HuH-7 (cell line): ENCODE measurements at places on chromosomes 6 and 20.

DNA sequence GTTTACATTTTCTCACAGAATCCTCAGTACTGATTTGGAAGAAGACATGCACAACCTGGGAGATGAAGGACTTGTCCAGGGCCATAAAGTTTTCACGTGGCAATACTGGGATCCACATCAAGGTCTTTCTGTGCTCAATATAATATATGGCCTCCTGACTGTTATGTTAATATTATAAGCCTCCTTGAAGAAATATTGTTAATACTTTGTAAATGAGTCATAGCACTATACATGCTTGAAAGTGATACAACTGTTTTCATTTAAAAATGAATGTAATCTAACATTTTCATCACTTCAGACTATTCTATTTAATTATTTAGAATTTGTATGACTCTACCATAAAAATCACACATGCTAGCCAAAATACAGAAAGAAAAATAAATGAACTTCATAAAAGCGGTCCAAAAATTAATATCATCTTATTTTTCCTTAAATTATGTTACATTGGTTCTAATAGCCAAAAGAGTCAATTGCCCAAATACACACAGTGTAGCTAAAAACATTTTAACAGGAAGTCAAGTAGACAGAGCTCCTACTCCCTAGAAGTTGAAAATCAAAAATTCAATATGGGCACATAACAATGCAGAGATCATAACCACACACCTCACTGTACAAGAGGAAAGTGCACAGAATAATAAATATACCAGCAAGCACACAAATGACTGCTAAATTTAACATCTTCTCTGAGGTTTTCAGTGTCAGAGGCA is 188.0 kb upstream of the HDDC2 start:
- no peak for DNase-seq

DNA sequence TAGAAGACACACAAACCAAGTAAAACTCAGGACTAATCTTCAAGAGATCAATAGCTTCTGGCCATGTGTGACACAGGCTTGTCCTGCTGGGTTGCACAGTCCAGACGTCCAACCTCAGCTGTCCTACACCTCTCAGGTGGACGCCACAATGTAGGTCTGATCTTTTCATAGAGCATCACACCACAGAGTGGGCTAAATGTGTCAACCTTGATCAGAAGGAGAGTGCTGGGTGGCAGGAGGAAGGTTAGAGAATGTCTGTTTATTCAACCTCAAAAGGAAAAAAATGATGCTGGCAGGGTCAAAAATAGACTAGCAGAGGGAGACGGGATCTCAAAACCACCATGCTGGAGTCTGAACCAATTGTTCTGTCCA is 41.7 kb downstream of the GFOD1 start:
- no peak for DNase-seq

GRCh38 chr6:1635305-1636010 is 25.7 kb downstream of the FOXC1 start:
- no peak for DNase-seq

DNA sequence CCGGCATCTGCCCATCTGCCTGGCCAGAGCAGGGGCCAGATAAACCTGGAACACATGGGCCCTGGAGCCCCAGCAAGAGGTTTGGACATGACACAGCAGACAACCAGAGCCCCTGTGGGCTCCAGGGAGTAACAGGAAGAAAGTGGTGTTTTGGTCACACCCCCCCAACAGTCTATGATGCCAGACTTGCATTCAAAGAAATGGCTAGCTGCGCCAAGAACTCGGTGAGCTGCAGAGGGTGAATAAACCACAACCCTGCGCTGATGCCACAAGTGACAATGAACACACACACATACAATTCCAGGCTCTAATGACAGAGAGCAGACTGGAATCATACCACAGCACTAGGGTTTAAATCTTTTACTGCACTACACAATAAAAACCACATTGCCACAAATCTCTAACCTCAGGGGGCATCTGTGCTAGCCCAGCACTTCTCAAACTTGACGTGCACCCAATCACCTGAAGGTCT is 34.0 kb downstream of the TRERF1 start:
- no peak for DNase-seq

DNA sequence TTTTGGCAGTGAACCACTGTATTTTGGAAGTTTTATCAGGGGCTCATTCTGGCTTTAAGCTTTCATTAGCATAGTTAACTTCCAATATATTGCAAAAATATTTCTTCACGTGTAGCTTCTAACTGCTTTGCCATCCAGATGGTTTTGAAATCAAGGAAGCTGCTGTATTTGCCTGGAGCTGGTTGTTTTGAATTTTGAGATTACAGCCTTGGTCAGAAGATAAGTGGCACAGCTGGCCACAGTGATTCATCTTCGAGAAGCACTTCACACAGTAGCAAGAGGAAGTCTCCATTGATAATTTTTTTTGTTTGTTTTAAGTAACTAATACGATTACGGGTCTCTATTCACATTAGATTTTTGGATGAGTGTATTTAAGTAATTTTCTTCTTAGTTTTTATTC is 3.8 kb downstream of the APCDD1L start:
- DNase-seq: no peak

- DNase-seq: no peak
Measured at GRCh38 chr6:101847690-101848089, 454.2 kb downstream of the GRIK2 start.

GRCh38 chr20:3652676-3653596 is 10.3 kb downstream of the GFRA4 start:
- DNase-seq: no peak

DNA sequence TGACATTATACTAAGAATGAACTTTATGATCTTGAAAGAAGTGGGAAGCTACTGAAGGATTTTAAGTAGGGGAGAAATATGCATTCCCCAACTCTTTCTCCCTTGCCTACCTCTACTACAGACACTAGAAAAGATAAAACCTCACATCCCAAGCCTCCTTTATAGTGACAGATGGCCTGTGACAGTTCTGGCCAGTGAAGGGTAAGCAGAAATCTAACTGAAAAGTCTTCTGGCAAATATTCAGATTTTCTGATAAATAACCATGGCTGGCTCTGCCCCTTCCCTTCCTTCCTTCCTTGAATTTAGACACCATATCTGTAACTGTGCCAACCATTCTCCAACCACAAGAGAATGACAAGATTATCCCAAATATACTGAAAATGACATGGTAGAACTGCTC is 10.2 kb upstream of the BEND6 start:
- no peak for DNase-seq

DNA sequence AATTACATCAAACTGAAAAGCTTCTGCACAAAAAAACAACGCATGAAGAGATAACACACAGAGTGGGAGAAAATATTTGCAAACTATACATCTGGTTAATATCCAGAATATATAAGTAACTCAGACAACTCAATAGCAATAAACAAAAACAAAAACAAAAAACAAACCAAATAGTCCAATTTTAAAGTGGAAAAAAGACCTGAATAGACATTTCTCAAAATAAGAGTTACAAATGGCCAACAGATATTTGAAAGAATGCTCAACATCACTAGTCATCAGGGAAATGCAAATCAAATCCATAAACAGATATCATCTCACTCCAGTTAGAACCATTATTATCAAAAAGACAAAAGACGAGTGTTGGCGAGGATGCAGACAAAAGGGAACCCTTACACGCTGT is 28.8 kb upstream of the TOP1 start:
- no peak for DNase-seq

DNA sequence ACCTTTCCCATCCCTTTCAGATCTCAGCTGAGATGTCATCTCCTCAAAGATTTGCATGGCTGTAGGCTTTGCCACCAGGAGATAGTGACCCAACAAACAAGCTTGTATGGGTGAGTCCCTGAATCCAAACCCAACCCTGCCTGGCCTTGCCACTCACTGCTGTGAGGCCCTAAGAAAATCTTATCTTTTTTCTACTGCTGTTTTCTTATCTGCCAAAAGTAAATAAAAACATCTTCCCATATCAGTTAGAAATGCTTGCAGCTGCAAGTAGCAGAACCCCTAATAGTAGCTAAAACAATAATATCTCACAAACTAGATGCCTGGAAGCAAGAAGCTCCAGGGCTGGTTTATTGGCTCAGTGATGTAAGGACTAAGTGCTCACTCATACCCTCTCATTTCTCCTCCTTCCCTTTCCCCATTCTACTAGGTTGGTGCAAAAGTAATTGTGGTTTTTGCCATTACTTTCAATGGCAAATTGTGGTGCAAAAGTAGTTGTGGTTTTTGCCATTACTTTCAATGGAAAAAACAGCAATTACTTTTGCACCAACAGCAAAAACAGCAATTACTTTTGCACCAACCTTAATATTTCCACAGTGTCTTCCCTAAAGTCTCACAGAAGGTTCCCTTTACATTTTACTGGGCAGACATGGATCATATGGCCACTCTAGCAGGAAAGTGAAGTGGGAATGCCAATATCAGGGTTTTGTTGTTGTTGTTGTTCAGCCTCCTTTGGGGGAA is 56.7 kb upstream of the PSMF1 start:
- no peak for DNase-seq

GRCh38 chr20:20401991-20402390 is 34.1 kb downstream of the INSM1 start:
- no peak for DNase-seq

DNA sequence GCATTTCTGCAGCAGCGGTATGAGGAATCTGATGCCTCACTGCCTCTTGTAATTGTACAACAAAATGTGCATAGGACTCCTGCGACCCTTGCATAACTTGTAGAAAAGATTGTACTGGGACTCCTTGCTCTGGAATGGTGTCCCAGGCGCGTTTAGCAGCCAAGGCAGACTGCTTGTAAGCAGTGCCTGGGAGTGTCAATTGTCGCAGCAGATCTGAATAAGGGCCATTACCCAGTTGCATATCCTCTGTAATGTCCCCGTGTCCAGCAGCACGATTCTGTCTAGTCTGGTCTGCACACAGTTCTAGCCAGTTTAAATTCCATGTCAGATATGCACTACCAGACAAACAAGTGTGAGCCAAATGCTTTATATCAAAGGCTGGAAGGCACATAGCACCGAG is 70.7 kb upstream of the BTN3A2 start:
- no peak for DNase-seq

- DNase-seq: no peak
Measured at GRCh38 chr6:112017169-112017568, 36.7 kb upstream of the CCN6 start.

DNA sequence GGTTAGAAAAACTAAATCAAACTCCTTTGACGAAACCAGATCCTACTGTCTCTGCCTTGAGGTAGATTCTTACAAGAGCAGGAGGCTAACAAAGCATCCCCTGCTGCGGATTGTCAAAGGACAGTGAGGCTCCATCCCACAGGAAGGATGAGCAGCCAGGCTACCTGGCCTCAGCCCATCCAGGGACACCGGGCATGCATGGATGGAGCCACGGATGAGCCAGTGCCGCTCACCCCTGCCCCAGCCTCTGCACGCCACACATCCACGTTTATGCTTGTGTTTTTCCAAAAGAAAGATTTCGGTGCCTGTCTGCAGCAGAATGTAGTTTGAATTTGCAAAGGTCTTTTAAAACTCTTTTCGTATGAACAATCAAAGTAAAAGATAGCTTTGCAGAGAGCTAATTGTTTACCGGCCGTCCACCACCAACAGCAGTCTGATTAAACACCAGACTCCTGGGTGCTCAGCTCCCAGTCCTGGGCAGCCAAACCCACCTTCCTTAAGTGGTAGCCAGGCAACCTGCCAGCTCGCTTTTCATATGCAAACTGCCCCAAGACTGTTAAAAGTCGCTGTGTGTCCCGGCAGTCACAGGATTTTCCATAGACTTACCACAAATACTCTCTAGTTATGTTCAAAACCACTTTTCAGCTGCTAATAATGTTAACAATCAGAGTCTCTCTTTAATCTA is 999 bp downstream of the THBS2 start:
- DNase-seq: no peak

GRCh38 chr20:10788877-10789276 is 115.1 kb upstream of the JAG1 start:
- no peak for DNase-seq

DNA sequence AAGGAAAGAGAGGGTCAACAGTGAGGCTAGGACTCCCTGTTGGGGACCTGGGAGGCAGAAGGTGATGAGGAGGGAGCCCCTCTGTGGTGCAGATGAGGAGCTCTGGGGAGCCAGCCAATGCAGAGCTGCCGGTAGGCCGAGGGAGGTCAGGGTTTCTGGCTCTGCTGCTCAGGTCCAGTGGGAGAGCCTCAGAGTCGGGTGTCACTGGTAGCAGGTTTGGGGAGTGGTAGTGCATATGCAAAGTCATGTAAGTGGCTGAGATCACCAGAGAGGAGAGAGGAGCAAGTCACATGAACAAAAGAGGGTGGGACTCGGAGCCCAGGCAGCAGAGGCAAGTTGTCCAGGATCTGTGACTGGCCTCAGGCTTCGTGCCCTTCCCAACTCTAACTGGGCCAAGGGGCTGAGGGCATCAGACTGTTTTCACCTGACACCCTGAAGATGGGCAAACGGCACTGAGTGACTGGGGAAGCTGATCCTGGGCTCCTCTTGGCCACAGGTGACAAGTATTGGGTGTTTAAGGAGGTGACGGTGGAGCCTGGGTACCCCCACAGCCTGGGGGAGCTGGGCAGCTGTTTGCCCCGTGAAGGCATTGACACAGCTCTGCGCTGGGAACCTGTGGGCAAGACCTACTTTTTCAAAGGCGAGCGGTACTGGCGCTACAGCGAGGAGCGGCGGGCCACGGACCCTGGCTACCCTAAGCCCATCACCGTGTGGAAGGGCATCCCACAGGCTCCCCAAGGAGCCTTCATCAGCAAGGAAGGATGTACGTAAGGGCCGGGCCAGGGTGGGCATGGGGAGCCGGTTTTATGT is 6.6 kb downstream of the MMP24OS start:
- DNase-seq: no peak

DNA sequence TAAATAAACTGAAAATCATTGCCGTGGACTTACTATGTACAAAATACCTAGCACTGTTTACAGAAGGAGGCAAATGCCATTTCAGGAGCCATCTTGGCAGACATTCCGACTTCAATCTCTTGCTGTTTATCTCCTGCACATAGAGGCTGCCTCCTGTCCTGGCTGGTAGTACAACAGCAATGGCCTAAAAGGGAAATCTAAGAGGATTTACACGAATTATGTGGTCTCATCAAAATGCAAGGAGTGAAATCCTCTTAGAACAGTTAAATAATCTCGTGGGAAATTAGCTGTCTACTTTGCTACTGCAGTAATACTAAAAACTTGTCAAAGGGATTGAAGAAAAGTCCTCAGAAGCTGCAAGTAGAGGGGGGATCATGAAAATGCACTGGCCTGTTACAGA is 82.2 kb upstream of the SLC2A12 start:
- DNase-seq: no peak

- DNase-seq: no peak
Measured at GRCh38 chr20:53561505-53561904, 32.1 kb downstream of the ZNF217 start.

DNA sequence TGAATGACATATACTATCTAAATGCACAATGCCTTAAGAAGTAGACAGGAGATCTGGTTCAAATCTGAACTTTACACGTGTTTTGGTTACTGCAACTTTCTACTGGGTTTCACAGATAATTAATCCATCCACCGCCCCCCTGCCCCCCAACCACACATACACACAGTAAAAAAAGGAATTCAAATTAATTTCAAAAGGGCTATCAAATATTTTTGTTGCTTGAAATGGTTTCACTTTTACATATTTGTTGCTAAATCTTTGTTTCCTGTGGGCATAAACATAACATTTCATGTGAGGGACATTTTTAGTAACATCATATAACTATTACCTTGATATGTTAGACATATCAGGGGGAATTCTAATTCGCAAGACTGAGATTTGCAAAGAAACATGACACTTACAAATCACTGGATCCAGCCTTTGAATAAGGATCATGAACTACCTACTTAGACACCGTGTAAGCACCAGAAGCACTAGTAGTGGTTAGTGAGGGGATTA is 7.5 kb downstream of the NEDD9 start:
- DNase-seq: no peak
